OCI-M1 (cell line): ENCODE measurements at places on chromosomes 12 and 14.

GRCh38 chr12:29611906-29612305 is 114.4 kb upstream of the OVCH1 start:
- DNase-seq: no peak

DNA sequence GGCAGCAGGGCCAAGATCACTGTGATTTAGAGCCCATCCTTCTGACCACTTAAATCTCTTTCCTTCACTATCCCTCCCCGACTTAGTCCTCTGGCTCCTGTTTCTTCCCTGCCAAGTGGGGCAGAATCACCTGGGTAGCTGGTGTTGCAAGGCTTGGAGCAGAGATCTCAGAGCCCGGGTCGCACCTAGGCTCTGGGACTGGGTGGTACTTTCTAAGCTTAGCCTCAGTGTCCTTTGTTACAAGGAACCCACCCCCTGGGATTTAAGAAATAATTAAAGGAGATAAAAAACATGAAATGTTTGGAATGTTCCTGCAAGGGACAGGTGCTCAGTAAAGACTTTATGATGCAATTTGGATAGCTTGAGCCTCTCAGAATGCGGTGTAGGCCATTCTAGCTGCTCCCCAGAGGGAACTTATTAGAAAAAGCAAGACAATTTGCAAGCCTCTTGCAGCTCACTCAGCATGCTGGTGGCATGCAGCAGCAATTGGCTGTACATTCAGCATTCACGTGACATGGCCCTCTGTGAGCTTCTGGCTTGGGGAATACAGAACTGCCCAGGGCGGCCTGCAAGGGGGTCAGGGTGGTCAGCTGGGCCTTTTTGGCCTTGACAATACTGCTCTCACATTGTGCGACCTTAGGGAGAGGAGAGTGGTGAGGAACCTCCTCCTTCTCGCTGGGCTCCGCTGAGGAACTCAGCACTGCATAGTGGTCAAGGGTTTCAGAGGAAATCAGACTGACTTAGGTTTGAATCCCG is 16.8 kb downstream of the C14orf132 start:
- no peak for DNase-seq

DNA sequence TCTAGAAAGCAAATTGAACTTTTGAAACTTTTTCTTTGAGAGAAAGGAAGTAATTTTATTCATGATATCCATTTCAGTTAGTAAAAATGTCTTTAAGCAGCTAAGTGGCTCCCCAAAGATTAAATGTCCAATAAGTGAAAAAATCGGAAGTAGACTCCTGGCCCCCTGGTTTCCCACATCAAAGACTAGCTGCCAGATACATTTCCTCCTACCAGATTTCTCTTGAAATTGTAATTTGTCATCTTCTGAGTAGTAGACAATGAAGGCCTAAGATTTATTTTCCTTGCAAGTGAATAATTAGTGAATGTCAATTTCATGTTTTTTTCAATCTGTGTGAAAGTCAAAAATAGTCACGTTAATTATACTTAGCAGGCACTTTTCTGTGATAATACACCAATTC is 321.9 kb downstream of the SYT1 start:
- no peak for DNase-seq

DNA sequence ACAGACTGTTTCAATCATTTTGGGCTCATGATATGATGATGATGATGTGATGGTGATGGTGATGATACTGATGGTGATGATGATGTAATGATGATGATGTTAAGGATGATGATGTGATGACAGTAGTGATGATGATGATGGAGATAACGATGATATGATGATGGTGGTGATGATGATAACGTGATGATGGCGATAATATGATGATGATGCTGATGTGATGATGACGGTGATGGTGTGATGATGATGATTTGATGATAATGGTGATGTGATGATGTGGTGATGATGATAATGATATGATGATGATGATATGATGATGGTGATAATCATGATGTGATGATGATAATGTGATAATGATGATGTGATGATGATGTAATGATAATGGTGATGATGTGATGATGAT is 612.6 kb downstream of the AACS start:
- no peak for DNase-seq

- DNase-seq: peak; percentile 24
Observed at GRCh38 chr14:69703047-69704039, 63.6 kb upstream of the SRSF5 start.

- no peak for DNase-seq
Observed at GRCh38 chr12:109557200-109557599, 16.1 kb downstream of the MMAB start.

- DNase-seq: peak; percentile 18
Observed at GRCh38 chr14:90451961-90452360, 55.1 kb downstream of the CALM1 start.

DNA sequence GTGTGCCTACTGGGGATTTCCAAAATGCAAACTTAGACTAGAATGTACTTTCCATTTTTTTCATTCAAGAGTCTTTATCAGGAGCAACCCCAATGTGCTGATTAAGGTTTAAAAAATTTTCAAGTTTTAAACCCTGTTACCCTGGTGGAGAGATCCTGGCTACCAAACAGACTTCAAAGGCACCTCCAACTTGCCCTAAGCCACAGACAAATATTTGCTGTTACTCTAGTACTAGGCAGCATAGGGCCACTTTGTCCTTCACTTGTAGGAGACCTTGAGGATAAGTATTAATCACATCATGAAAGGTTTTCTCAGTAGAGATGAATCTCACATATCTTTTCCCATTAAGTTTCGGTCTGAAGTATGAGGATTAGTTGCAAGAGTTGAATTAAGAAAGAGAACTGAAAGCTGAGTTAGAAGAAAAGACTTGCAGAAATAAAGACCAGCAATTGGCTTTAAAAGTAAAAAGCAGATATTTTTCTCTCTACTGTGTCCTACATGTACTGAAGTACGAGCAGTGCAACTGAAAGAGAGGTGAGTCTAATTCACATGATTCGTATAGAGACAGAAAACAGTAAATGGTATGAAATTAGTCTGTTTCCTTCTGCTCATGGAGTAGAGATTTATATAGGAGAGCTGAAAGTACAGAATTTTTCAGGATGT is 28.3 kb downstream of the NTN4 start:
- DNase-seq: no peak

GRCh38 chr14:48584031-48584430 is 908.6 kb upstream of the MDGA2 start:
- DNase-seq: no peak

- DNase-seq: no peak
Observed at GRCh38 chr14:51382506-51382905, 142.5 kb downstream of the TMX1 start.
